Melanocyte of skin (primary cell): ENCODE measurements at places on chromosomes 11 and 22. TPM values are rescaled to one million over a fixed set of nuclear protein-coding genes. Genes with fewer than 3 reads are reported as not detected.

Gene ESAM
- total RNA-seq = not detected in 2 replicates

Gene SPI1
- total RNA-seq = not detected in 2 replicates

Gene CRYBB2
- not detected in 2 replicates for total RNA-seq

Gene ANAPC15
- 34.1 and 38.3 TPM in 2 replicates for total RNA-seq

Gene UPK3A
- not detected in 2 replicates for total RNA-seq

Gene ANO1
- total RNA-seq = not detected in 2 replicates

Gene GLYAT
- not detected in 2 replicates for total RNA-seq

Gene KRTAP5-8
- not detected in 2 replicates for total RNA-seq

Gene CCND1
- 265 and 294 TPM in 2 replicates for total RNA-seq

Gene PGA3
- not detected in 2 replicates for total RNA-seq

Gene MPZL2
- 0.33 and 0.46 TPM in 2 replicates for total RNA-seq

Gene PANX2
- total RNA-seq = 0.69 and 1.1 TPM in 2 replicates

Gene KCTD17
- 11.0 and 12.0 TPM in 2 replicates for total RNA-seq

Gene CRYBB3
- not detected in 2 replicates for total RNA-seq

Gene COX8A
- 327 and 406 TPM in 2 replicates for total RNA-seq

Gene OR52N5
- not detected in 2 replicates for total RNA-seq

Gene PGA5
- not detected in 2 replicates for total RNA-seq

Gene PPP1R14B
- 133 and 144 TPM in 2 replicates for total RNA-seq

Gene SMTNL1
- not detected in 2 replicates for total RNA-seq

Gene MRGPRX3
- 0.34 TPM in 1 of 2 replicates, not detected in the other for total RNA-seq

Gene CLDN5
- under 0.01 TPM in 1 of 2 replicates, not detected in the other for total RNA-seq

Gene EIF3L
- 240 and 301 TPM in 2 replicates for total RNA-seq

Gene EMID1
- under 0.01 TPM in 1 of 2 replicates, not detected in the other for total RNA-seq

Gene ADORA2A
- total RNA-seq = 0.33 and 0.93 TPM in 2 replicates
